ENCODE measurements at places on chromosomes 12 and 14. TPM values are rescaled to one million over a fixed set of nuclear protein-coding genes. Genes with fewer than 3 reads are reported as not detected.

GRCh38 chr12:51593021-51593420, 2.0 kb downstream of the SCN8A start:
- DNase-seq = no peak

DNA sequence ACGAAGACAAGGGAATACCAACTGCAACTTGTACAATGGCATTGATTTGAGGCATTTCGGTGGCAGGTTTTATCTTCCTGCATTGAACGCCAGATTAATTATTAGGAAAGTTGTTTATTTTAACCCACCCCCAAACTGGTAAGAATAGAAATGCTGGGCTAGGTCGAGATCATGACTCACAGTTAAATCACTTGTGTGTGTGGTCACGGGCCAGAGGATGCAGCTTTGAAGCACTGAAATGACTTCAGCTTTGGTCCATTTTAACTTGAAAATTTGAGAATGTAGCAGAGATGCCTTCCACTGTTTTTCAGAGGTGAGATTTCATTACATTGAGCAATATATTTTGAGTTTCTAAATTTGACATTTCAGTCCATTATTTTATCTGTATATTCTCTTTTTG, 23.6 kb upstream of the KCNH3 start:
- DNase-seq = no peak

Gene RERGL
- total RNA-seq = not detected

Gene AQP5
- not detected for total RNA-seq

DNA sequence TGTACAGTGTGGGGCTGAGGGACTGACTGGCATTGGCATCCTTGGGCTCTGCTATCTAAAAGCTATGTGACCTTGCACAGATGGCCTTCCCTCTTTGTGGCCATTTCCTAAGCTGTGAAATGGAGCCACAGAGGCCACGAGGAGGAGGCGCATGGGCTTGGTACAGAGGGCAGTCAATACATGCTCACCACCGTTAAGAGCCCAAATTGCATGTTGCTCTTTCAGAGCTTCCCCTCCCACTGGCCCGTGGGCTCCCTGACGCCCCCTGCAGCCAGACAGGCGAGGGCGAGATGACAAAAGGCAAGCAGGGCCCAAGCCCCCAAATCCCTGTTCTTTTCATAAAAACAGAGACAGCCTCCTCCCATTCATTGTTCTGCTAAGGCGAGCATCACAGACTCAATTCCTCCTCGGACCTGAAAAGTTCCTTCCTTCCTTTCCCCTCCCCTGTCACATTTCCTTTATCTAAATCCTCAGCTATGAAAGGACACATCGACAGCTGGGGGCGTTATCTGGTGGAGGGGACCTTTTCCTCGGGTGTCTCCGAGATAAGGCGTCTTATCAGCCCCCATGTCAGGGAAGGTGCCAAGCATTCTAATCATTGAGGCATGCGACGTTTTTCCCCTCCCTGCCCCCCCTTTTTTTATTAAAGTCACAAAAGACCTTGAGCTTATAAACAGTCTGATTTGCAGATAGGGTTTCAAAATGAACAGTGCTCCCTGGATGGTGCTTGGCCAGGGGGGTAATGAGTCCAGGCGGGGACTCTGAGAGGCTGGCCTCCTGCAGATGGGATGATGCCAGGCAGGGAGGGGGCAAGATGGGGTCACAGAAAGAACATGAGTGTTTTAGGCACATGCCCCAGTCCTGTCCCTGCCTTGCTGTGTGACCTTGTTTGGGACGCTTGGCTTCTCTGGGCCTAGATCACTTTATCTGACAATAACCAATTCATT, 26.4 kb downstream of the FAM222A start:
- no peak for DNase-seq

Gene PAPLN
- 0.10 TPM for total RNA-seq

GRCh38 chr12:108457006-108457733, 57.9 kb upstream of the FICD start:
- DNase-seq = no peak

DNA sequence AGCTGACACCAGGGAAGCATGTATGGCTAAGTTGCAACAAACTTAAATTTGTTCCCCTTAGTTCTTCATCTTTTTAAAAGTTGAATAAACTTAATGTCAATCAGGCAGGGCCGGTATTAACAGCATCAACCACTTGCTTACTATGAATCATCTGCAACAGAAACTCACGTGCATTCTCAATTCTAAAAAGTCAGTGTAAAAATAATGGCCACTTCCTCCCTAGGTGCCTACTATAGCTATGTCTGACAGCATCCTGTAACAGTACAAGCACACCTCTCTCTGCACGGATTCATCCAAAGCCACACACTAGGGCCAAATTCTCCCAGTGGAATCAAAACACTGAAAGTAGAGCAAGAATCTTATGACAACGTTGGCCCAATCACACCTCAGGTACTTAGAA, 48.6 kb downstream of the PPP1R36 start:
- DNase-seq = no peak

GRCh38 chr12:94707892-94708291, 57.5 kb upstream of the TMCC3 start:
- no peak for DNase-seq

DNA sequence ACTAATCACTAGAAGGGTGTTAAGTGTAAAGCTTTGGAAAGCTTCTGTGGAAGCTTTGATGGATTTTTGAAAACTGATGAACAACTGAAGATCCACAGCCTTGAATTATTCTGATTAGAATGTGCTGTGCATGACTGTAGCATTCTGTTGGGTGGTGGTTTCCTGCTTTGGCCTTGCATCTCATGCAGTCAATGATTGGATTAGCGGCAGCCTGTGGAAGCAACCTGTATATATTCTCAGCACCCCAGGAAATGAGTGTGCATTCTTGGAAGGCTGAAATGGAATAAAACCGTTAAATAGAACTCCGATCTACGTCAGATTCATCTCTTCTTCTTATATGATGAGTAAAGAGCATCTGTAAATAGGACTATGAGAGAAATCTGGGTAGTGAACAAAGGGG, 120.2 kb downstream of the SLC16A7 start:
- DNase-seq = no peak

DNA sequence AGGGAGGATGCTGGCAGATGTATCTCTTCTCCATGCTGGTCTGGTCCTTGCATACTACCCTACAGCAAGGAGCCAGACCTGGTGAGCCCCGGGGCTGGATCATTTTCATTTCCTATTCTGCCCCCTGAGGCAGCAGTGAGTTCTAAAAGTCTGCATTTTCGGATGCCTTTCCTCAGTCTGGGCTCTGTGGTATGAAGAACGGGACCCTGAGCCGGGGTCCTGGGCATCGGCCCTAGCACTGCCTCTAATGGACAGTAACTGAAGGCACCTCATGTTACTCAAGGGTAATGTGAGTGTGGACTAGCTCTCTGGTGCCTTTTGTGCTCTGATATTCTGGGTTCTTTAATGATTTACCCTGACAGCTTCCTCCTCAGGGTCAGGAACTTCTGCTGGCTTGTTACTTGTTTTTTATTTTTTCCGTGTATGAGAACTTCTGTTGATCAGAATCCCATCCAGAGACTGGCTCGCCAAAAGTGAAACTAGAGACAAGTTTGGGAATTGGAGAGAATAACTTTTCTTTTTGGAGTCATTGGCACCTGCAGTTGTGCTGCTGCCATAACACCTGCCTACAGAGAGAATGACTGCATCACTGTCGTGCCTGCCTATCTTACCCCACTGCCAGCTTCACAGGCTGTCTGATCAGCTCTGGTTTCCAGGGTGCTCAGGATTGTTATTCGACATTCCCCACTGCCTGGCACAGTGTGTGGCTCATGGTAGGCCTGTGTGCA, 62.3 kb downstream of the SUSD6 start:
- no peak for DNase-seq

Gene BEGAIN
- 6.6 TPM for total RNA-seq

- DNase-seq = no peak
These were observed 1114.4 kb downstream of the SLC16A7 start for GRCh38 chr12:60710246-60710645.

DNA sequence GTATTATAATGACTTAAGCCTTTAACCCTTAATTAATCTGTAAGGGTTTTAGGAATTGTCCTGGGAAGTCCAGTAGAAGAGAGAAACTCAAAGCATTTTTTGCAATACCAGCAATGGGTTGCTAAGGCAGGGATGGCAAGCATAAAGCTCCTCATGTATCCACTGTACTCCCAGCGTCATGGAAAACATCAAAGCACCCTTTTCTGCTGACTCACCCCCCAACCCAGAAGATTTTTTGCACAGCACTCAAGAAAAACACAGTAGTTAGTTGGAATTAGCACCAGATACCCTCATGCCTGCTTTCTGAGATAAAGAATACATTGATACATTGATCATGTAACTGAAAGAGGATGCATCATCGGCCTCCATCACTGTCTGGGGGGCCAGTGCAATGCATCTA, 199.1 kb upstream of the CNOT2 start:
- no peak for DNase-seq

DNA sequence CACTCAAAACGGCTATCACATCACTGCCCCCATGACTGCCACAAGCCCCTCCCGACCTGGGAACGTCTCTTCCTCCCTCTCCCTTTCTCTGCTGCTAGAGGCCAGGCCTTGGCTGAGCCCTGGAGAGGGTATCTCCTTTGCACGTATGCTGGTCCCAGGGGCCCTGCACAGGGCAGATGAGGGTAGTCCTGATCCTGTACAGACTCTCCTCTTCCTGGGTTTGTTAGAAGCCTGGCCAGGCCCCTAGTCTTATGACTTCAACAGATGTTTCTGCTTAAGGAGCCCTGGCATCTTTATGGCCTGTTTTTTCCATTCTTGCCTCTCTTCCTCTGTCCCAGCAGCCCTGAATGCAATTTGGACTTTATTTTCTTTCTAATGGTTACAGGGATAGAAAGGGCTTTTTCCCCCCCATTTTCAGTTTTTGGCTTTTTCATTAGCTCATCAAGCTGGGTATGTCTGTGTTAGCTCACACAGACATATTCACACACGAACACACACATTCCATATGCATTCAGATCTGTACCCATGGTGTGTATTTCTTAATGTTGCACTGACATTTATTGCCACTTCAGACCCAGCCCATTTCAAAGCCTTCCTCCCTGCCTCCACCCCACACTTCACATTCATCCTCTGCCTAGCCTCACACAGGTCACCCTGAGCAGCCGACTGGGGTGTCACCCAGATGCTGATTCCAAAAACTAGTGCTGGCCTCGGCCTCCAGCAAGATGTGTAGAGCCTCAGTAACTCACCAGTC, 203.2 kb downstream of the ZFP36L1 start:
- DNase-seq = no peak

Gene RALGAPA1
- total RNA-seq = 24.7 TPM

DNA sequence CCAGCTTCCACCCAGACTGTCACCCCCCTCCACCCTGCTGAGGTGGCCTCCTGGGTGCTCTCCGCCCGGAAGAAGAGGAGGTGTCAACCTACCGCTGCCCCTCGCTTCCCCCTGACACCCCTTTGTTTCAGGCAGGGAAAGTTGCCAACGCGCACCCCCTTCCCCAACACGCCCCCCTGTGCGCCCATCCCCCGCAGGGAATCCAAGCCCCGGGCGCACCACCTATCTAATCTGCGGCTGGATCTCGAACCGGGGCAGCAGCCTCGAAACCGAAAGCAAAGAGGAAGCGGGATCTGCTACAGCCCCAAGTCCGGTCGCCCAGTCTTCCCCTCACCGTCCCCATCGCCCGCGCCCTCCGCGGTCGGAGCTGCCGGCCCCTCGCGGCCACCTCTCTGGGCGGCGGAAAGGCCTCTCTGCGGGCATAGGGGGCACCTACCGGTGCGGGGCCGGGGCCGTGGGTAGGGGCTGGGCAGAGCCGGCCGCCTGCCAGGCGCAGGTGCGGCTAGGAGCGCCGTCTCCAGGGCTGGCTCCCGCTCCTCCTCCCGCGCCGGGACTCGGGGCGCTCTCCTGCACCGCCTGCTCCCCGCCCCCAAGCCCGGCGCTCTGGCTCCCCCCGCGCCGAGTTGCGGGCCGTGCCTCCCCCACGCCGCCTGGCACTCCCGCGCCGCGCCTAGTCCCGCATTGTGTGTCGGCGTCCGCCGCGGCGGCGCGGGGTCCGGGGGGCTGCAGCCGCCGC, 18.3 kb upstream of the PLEKHH1 start:
- DNase-seq = peak; percentile 48

- no peak for DNase-seq
These were observed 646 bp downstream of the ST8SIA1 start for GRCh38 chr12:22333713-22334409.

Gene NUDT4
- total RNA-seq = 85.5 TPM

DNA sequence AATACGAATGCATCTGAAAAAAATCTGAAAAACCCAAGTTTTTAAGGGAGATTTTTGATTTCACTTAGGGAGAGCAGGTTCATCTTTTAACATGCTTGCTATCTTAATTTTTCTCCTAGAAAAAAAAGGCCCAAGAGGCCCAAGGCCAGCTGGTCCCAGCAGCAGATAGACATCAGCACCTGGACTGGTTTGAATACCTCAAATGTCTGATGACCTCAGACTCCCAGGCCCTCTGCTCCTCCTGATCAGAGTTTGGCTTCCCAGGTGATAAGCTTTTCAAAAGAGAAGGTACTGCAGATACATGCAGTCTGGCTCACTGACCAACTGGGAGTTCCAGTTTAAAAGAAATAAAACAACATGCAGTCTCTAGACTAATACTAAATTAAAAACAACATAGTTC, 82.6 kb downstream of the C2CD5 start:
- DNase-seq = no peak

Gene KLRC1
- total RNA-seq = 0.52 TPM

Gene FITM1
- total RNA-seq = not detected

DNA sequence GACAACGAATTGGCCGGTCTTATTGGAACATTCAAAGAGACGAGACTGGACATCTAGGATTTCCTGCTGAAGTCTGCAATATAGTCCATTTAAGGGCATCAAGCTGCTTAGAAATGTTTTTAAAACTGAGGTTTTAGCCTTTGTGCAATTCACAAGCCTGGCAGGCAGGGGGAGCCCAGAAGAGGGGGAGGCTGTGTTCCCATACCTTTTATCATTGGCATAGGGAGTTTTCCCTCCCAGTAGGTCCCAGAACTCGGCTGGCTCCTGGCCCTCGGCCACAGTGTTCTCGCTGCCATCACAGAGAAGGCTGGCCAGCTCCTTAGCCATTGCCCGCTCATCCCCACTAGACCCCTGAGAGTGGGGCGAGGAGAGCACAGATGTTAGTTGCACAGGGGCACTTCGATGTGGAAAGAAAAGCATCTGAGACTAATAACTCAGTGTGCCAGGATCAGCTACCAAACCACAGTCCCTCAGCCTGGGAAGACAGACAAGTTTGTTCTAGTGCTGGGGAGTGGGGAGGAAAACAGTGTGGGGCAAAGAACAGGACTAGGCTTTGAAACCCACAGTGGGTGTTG, 15.1 kb downstream of the AVIL start:
- peak; percentile 19 for DNase-seq

Gene LRRIQ1
- total RNA-seq = not detected

GRCh38 chr12:29309320-29309902, 71.6 kb downstream of the ERGIC2 start:
- DNase-seq = no peak

GRCh38 chr14:36442824-36443241, 77.2 kb downstream of the NKX2-1 start:
- DNase-seq = no peak

Gene SMCO2
- not detected for total RNA-seq

- no peak for DNase-seq
These were observed 9.2 kb upstream of the PAPLN start for GRCh38 chr14:73227812-73228781.

Gene GSC
- total RNA-seq = not detected

Gene SPIC
- total RNA-seq = not detected

GRCh38 chr14:72154645-72155378, 222.6 kb downstream of the RGS6 start:
- DNase-seq = no peak
